ENCODE measurements at places on chromosomes 2 and 18.
A peak's percentile ranks its signal among the peaks of the same experiment; 100 is the strongest.

DNA sequence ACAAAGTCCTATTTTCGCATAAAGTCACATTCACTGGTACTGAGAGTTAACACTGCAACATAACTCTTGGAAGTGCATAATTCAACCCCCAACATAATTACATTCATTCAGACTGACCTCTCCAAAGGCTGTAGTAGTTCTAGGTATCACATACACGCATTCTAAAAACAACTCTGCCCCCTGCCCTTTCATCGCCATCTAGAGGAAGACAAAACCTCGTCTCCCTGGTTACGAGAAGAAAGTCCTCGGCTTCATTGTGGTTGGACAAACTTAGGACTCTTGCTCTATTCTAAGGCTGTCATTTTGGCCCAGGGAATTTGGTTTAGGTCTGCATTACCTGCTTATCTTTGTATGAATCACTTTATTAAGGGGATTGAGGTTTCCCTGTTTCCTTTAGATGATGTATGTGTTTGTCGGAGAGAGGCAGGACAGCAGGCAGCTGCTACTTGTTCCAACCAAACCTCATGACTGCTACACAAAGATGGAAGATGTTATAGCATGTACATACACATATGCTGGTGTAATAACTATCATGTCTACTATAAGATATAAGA lies 215.4 kb upstream of the NRXN1 start:
- DNase-seq, result no peak

GRCh38 chr2:202762556-202762955 lies 109.0 kb downstream of the ICA1L start:
- DNase-seq, result no peak

- peak; percentile 52 for DNase-seq
Observed at GRCh38 chr2:8682719-8683667, 1.1 kb downstream of the ID2 start.

DNA sequence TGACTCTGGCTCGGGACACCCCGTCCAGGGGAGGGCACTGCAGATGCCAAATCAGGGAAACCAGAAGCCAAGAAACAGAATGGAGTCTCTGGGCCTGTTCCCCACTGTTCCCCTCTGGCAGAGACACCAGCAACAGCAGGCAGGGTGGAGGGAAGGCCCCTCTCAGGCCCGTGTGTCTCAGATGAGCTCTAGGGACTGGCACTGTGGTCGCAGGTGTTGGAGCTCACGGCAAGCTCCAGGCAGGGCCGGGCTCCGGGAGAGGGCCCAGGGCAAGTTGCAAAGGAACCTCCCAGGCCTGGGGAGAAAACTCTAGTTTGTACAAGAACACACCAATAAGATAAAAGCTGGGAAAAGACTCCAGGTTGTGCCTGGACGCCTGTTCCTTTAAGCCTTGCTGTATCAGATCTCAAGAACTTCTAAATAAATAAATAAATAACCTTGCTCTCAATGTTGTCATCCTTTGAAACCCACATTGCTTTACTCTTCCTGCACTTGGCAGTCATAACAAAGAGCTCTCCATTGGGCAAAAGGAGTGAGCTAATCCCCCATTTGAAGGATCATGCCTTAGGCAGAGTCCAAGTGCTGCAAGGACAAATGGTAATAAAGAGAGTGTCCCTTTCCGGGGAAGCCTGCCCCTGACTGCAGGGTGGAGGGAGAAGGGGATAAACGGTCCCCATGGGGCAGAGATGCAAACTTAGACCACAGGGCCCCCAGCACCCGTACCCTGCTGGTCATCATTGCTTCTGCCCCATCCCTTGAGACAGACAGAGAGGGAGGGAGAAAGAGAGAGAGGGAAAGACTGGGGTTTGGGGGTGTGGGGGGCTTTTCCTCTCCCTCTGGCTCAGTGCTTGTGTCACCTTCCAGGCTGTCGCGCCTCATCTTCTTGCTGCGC lies 33.3 kb downstream of the CNGA3 start:
- DNase-seq, result peak; percentile 57

DNA sequence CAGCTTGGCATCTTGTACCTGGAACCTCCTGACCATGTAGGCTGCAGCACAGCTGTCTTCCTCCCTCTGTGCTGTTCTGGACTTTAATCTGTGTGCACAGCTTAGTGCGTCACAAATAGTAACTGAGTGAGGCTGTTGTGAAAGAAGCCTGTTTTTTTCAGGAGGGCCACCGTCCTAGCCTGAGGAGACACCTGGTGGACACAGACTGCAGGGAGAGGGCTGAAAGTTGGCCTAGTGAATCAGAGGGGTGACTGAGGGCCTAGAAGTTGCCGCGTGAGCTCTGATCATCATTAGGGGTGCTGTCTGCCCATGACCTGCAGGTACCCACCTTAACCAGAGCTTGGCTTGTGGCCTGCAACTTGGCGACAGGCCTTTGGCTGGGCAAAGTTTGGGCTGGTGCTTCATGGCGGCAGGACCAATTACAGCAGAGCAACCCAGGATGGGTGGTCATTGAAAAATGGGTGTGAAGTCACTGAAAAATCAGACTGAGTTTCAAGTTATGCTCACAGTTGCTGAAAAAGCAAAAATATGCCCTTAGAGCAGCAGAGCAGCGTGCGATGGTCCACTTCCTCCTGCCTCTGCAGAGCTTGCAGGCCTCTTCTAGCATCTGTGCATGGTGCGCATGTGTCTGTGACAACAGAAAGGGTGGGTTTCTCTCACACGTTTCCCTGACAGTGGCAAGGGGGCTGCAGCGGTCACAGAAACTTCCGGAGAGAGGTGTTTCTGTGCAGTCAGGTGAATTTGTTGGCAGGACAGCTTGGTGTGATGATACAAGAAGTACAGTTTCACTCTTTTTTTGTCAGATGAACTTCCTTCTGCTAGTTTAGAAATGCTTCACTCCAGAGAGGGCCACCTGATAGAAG lies 9.6 kb downstream of the GDF7 start:
- no peak for DNase-seq

- DNase-seq, result no peak
Observed at GRCh38 chr2:103887625-103888024, 966.3 kb upstream of the POU3F3 start.

GRCh38 chr2:189134485-189134884 lies 45.1 kb downstream of the COL5A2 start:
- no peak for DNase-seq

GRCh38 chr2:85958731-85959130 lies 69.9 kb upstream of the ST3GAL5 start:
- no peak for DNase-seq

- no peak for DNase-seq
Observed at GRCh38 chr2:113181258-113182051, 7.7 kb downstream of the PSD4 start.

- no peak for DNase-seq
Observed at GRCh38 chr2:66962716-66963115, 434.4 kb upstream of the ETAA1 start.

DNA sequence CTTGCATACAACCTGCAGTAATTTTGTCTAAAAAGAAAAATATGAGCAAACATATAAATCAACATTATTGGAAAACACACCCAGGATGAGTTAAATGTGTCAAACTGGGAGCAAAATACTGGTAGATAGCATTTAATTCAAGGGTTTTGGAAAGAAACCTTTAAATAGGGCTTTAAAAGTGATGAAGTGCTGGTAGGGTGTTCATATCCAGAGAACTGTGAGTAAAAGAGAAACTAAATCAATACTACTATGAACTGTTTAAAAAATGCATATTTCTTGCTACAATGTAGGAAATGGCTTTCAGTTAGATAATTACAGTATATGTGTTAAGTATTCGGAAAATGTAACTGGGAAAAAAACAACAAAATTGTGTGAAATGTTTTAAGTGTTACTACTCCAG lies 117.8 kb downstream of the ATAD2B start:
- DNase-seq, result no peak

DNA sequence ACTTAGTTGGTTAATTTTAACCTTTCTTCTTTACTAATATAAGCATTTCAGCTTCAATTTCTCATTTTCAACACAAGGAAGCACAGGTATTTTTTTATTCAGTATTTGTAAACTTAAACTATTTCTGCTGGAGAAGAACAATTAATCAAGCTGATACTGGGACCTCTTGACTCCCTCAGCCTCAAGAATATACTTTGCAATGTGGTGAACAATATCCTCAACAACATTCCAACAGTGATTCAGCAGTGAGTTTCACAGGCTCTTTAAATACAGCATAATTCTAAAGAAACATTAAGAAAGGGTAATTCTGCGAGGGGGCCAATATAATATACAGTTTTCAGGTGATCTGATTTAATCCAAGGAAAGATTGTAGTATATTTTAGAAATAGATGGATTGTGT lies 10.0 kb downstream of the RAPGEF4 start:
- no peak for DNase-seq

DNA sequence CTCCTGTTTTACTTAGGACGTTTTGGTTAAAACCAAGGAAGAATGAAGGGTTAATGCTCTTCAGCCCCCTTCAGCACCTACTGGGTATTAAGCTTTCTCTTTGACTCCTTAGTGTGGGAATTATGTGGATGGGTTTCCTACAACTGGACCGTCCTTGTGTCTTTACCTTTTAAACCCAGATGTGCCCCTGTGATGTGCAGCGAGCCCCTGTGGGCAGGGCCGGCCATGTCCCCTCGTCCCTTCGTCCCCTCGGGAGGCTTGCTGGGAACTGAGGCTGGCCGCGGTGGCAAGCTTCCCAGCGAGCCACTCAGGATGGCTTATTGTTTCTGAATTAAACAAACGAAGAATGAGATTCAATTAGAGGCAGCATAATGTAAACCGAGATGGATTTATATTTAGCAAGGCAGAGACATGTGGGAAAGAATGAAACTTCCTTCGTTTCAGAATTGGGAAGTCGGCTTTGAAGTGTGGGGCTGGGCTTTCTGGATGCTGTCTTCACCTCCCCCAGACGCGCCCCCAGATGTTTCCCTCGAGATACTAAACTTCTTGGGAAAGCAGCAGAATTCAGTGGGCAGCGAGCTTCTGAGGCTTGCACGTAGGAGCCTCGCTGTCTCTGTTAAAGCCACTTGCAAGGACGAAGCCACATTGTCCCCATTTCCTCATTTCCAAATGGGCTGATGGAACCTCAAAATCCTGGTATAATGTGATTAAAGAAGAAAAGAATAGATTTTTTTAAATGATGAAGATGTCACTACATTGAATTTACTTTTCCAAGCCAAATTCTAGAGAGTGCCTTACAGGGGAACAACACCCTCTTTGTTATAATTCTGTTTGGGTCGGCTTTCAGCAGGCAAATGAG lies 146.0 kb downstream of the VAPA start:
- no peak for DNase-seq

- no peak for DNase-seq
Observed at GRCh38 chr2:159129269-159129668, 157.2 kb downstream of the WDSUB1 start.

- peak; percentile 29 for DNase-seq
Observed at GRCh38 chr2:152099367-152100050, 665 bp upstream of the CACNB4 start.

DNA sequence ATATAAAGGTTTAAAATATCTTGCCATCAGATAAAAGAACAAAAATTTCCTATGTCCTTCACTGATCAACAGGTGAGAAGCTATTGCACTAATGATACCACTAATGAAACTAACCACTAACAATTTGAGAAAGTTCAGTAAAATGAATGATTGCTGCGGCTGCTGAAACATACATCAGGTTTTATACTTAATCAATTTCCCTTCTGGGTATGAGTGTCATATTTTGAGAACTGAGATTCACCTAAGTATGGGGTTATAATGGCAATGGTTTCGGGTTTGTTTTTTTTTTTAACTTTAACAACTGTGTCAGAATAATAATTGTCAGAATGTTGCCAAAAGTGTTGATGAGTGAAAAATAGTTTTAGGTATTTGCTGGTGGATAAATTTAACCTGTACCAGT lies 151.3 kb upstream of the SLC39A10 start:
- DNase-seq, result no peak

DNA sequence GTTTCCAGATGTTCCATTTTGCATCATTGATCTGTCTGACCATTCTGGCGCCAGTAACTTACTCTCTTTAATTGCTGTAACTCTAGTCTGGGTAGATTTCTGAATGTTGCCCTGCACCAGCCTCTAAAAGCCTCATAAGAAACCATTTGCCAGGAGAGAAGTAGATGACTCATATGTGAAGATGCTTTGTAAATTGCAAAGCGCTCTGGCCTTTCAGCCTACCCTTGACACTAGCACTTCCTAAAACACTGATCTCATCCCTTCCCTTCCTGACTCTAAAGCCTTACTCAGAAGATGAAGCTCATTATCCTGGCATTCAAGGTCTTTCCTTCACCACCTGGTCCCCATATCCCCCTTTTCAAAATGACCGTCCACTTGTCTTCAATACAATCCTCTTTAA lies 193.2 kb upstream of the MEX3C start:
- DNase-seq, result no peak

GRCh38 chr2:46974659-46975058 lies 59.1 kb upstream of the MCFD2 start:
- DNase-seq, result no peak

DNA sequence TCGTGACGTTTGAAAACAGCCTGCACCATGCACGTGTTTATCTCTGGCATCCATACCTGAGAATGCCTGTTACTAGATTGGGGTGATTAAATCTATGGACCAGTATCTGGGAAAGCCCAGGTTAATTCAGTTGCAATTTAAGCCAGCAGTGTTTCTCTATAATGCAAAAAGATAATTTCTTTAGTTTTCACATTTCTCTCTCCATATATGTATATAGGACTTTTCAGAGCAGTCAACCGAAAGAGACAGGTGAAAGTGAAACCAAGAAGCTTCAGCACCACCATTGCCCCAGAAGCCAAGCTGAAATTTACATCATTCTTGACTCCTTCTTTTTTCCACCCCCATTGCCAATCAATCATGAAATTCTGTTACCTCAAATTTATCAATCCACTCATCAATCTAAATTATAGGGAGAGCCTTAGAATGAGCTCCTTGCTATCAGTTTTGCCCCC lies 2.7 kb upstream of the LRP2 start:
- DNase-seq, result no peak

- DNase-seq, result peak; percentile 15
Observed at GRCh38 chr18:28972333-28972907, 795.5 kb upstream of the CDH2 start.

GRCh38 chr2:150063432-150063889 lies 424.0 kb downstream of the RND3 start:
- DNase-seq, result no peak

DNA sequence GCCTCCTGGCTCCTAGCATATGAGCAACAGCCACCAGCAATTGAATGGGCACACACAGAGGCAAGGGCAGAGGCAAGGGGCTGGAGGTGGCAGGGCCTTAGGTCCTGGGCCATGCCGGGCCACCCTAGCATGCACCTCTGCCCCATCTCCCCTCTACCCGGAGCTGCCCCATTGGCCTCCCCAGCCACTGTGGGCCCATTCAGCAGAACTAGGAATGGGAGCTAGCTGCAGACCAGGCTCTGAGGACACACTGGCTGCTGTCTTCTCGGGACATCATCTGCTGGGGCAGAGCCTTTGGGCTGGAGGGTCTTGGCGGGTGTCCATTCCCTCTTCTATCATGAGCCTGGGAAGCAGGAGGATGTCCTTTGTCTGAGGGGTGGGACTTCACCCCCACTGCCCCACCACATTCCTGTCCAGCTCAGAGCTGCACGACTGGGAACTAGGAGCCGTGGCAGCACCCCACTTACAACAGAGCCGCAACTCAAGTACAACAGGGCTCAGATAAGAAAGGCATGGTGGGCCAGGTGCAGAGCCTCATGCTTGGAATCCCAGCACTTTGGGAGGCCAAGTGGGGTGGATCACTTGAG lies 800 bp downstream of the VIL1 start:
- DNase-seq, result no peak
